LHCN-M2 (cell line): ENCODE measurements at places on chromosomes 5 and 9. TPM values are rescaled to one million over a fixed set of nuclear protein-coding genes. Genes with fewer than 3 reads are reported as not detected.

The FAM153A gene
- not detected in 2 replicates for total RNA-seq

DNA sequence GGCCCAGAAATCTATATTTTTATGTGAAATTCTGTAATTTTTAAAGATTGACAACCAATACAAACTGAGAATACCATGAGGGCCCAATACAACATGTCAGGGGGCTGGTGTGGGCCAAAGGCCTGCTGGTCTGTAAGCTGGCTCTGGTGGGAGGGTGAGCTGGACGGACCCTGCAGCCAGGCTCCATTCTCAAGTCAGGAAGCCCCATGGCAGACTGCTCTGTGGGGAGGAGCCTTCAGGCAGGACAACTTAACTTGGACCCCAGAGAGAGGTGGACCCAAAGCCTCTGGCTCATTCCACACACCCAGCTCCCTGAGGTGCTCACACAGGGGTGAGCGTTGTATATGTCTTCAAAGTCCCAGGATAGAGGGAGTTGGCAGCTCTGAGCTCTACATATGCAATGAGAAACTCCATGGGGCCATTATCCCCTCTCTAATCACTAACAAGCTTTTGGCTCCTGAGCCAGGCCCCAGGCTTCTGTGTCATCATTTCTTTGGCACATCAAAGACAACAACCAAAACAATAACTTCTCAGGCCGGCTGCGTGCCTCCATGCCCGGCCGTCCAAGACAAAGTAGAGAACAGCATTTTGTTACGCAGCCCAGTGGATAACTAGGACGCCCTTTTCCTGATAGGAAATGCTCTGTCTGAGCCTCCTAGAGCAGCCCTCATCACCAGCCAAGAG lies 6.4 kb downstream of the SEPTIN8 start:
- no peak for DNase-seq

GRCh38 chr5:150022681-150023080 lies 22.1 kb downstream of the HMGXB3 start:
- DNase-seq = no peak

DNA sequence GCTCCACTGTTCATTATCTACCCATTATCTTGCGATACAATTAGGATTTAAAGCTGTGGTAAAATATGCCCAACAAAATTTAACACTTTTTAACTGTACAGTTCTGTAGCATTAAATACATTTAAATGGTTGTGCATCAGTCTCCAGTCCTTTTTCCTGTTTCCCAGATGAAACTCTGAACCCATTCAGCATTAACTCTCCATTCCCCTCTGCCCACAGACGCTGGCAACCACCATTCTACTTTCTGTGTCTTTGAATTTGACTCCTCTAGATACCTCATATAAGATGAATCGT lies 2.9 kb upstream of the TRIM7 start:
- no peak for DNase-seq

The ADAMTS16 gene
- total RNA-seq = 1.6 and 2.6 TPM in 2 replicates

The NME5 gene
- 0.17 TPM in 1 of 2 replicates, not detected in the other for total RNA-seq

DNA sequence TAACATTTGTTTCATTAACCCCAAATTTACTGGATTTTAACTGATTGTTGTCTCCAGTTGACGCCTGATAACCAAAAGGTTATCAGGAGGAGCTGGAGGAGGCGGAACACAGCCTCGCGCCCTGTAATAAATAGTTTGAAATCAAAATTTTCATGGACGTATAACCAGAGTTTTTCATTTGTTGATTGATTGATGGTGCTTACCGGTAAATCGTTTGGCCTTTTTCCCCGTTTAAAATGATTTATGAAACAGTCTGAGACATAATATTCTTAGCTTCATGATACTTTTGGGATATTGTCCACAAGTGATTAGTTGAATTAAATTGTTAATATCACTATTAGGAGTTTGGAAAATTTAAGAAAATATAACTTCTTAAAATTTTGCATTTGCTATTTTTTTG lies 1.7 kb downstream of the FOCAD start:
- no peak for DNase-seq

The LRRC19 gene
- not detected in 2 replicates for total RNA-seq

DNA sequence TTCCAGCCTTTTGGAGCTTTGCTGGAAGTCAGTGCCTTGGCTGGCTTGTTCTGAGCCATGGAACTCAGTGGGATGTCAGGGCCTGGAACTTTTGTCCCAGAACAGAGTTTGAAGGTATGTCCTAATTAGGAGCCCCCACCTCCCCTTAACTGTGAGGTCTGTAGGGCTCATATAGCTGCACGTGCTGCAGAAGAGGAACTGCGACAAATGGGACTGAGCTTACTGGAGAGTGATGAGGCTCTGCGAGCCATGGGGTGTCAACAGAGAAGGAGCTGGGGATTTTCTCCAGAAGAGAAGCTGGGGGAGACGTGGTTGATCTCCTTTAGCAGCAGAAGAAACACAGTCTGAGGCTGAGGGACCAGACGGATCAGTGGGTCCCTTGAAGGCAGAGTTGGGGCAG lies 10.9 kb downstream of the TMEM8B start:
- DNase-seq = no peak

The FOXD4L5 gene
- 0.06 TPM in 1 of 2 replicates, not detected in the other for total RNA-seq

- no peak for DNase-seq
Observed at GRCh38 chr5:126208691-126209090, 214.5 kb upstream of the GRAMD2B start.

DNA sequence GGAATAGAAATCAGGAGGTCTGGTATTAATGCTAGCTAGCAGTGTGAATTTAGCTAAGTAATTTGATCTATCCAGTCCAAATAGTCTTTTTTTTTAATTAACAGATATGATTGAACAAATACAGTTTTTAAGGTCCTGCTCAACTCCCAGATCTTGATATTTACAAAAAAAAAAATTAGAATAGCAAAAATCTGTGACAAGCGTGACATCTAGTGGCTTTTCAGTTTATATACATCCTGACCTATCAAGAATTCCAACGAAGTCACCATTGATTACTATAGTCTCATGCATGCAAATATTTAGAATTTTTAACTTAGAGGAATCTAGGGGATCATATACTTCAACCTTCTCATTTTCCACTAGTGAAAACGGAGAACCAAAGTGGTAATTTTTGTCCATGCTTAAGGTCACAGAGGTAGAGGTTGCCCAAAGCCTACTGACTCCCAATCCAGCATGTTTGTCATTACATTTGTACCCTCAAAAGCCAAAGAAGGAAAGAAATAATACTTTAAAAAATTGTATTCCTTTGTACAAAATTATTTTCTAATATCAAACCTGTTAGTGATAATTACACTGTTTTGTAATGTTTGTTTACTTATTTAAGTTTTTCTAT lies 17.6 kb upstream of the TARS1 start:
- DNase-seq = peak; percentile 37

DNA sequence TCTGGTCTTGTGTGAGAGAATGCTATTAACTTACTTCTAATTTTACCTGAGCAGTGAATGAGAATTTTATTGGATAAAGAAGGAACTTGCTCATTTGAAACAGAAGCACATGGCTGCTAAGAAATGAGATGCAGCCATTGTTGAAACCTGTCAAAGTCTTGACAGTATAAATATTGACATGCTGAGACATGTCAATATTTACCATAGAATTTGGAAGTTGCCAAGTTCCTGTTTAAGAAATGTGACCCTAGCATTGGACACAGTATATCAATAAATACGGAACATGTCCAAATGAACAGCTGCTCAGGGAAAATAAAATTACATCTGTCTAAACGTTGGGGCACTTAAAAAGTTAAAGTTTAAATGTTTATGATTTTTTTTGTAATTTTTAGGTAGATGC lies 7.8 kb downstream of the XRCC4 start:
- DNase-seq = no peak

The BARHL1 gene
- not detected in 2 replicates for total RNA-seq

GRCh38 chr5:24633715-24634325 lies 11.0 kb downstream of the CDH10 start:
- peak; percentile 4 for DNase-seq

The SCGB3A2 gene
- not detected in 2 replicates for total RNA-seq

DNA sequence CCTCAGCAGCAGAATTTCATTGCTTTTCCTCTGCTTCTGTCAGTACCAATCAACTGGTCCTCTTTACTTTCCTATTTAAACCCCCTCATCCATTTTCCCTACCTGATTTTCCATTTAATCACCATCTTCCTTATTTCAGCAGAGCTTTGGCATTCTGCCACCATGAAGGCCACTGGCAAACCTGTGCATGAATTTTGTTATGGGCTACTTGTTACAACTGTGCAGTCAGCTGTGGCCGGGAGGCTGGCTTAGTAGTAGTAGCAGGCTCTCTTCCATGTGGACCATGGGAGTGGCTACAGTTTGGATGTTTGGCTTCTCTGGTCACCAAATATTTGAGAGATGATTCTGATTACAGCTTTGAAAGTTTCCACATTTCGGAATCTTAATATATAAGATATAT lies 976.6 kb upstream of the SEMA6A start:
- DNase-seq = no peak

The FGD3 gene
- not detected in 2 replicates for total RNA-seq

The SLC36A2 gene
- total RNA-seq = not detected in 2 replicates

DNA sequence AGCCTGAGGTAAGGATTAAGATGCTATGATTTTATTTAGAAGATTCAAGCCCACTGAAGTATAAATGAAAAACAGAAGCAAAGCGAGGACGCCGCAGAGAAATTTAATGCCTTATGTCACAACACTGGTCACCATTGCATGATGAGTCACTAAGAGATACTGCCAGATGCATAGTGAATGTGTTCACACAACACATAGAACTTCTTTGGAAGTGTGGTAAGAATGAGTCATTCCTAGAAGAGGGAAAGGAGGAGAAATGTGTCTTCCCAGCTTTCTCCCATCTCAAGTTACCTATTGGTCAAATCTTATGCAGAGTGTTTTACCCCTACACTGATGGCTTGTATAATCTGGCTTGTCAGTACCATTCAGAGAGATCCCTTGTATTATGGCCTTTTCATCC lies 465.3 kb upstream of the ARRDC3 start:
- peak; percentile 91 for DNase-seq

The GCNT4 gene
- 0.06 and 0.23 TPM in 2 replicates for total RNA-seq

GRCh38 chr9:128911529-128912035 lies 9.2 kb upstream of the PHYHD1 start:
- DNase-seq = peak; percentile 69

DNA sequence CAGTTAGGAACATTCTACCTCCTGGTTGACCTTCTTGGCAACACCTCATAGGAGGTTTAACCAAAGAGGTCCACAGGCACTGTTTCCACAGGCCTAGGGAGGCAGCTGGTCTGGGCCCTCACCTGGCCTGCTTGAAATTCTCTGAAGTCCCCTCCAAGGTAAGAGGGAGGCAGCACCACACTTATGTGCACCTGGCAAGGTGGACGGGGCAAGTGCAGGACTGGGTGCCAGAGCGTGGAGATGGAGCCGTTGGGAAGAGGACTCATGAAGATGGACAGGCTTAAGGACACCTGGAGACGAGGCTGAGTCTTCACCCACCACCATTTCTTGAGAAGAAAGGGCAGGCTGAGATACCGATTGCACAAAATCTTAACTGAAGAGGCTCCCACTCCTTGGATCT lies 6.6 kb upstream of the BARHL1 start:
- DNase-seq = no peak

The PCDHGB2 gene
- 9.0 and 12.5 TPM in 2 replicates for total RNA-seq

- no peak for DNase-seq
Observed at GRCh38 chr9:125659201-125659840, 47.7 kb downstream of the MAPKAP1 start.

GRCh38 chr5:134523543-134524271 lies 1.8 kb upstream of the JADE2 start:
- peak; percentile 14 for DNase-seq

DNA sequence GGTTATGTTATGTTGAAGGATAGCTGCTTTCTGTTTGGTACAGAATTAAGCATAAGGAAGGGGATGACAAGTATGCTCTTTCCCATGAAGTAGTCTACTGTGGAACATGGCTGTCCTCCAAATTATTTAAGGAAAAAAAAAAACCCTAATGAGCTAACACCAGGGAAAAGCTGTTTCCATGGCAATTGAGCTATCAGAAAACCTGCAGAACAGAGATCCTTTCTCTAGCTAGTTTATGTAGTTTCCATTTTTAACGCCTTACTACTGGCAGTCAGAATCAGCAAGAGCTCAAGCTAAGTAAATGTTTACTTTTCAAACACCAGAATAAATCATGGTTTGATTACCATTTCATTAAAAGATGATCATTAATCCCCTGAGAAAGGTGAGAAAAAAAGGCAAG lies 287.4 kb upstream of the TARS1 start:
- no peak for DNase-seq

The AGTPBP1 gene
- total RNA-seq = 4.5 and 4.8 TPM in 2 replicates

The HTR1A gene
- not detected in 2 replicates for total RNA-seq

DNA sequence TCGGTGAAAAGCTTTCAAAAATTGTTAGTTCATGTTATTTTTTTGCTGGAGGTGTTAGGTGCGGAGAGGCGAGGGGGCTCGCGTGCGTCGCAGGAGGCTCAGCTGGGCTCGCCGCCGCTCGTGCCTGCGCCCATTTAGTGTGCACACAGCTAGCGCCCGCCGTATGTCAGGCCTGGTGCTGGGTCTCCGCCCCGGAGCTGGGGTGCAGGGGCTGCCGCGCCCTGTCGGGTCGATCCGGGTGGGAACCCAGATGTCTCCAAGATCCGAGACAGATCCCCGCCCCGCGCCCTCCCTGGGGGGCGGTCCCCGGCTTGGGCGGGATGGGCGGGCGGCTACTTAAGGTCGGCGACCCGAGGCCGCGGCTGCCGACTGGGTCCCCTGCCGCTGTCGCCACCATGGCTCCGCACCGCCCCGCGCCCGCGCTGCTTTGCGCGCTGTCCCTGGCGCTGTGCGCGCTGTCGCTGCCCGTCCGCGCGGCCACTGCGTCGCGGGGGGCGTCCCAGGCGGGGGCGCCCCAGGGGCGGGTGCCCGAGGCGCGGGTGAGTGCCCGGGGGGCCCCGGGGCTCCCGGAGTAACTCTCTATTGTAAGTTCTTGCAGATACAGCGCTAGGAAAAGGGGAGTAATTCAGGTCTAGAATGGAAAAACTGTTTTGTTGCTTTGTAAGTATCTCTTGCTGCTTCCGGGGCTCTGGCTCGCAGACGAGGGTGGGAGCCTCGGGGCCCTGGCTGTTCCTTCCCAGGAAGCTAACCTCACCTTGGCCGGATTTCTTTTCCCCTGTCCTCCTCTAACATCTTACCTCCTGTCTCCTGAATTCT lies 31.7 kb downstream of the GSN start:
- no peak for DNase-seq

The TAS2R1 gene
- total RNA-seq = not detected in 2 replicates

The NUTM2G gene
- not detected in 2 replicates for total RNA-seq

The OR13J1 gene
- not detected in 2 replicates for total RNA-seq

- no peak for DNase-seq
Observed at GRCh38 chr9:3087697-3088096, 243.8 kb upstream of the PUM3 start.

The SARDH gene
- total RNA-seq = 52.5 and 54.8 TPM in 2 replicates

The ECSCR gene
- 0.19 and 0.40 TPM in 2 replicates for total RNA-seq

The SLC2A8 gene
- total RNA-seq = 10.5 and 13.9 TPM in 2 replicates

DNA sequence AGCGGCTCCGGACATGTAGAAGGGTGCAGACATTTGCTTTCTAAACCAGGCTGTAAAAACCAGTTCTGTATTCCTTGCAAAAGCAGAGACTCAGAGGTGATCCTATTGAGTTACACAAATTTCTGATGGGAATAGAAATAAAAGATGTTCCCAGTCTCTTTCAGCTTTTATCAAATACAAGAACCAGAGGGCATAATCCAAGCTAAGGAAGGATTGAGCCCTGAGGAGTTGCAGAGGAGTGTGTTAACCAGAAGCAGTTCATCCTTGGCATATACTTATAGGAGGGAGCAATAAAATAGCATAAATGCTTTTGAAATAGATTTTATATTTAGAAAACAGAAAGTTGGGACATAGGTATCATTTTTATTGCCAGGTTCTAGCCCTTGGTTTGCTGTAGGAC lies 75.3 kb downstream of the KIF4B start:
- DNase-seq = no peak
